ENCODE measurements at places on chromosomes 3 and 15.
A peak's percentile ranks its signal among the peaks of the same experiment; 100 is the strongest.

DNA sequence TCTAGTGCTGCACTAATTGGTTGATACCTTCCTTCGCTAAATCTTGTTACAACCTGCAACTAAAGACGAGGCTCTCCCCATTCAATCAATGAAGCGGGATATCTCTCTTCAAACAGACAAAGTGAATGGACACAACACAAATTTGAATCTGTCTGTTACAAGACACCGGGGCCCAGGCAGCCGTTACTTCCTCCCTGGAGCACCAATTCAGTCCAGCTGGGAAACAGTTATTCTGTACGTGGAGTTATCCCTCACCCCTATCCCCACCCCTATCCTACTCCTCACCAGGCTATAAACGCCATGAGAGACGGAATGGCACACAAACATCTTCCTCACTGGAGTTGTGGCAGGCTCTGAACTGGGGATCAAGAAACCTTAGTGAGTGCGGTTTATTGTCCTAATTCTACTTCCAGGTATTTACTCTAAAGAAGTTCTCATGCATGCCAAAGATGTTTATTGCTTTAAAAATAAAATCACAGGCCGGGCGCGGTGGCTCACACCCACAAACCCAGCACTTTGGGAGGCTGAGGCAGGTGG, 181.8 kb downstream of the FOXP1 start:
- no peak for DNase-seq

DNA sequence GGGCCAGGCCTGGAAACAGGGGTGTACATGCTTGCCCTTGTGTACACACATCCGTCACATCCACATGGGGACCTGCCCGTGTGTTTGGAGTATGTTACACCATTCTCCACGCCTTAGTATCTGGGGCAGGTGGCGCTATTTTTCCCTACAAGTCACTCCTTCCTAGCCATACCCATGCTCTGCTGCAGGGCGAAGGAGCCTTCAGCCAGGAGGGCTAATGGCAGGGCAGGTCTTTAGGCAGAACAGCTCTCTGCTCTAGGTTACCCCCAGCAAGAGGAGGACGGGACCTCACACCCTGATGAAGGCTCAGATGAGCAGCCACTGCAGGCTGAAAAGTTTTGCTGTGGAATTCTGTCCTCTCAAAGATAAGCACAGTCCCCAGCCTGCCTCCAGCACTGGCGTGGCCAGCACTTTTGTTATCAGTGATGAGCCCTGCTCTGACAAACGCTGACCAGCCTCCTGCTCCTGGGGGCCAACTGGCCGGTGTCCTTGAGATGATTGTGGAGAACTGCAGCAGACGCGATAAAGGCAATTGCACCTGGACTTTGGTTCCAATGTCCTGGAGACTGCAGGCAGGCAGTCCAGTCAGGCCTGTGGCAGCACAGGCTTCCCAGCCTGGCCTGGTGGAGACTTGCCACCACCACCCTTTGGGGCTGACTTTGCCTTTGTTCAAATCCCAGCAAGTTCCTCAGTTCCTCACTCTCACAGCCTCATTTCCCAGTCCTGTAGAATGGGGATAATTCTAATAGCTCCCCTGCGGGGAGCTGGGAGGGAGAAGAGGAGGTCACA, 19.8 kb upstream of the PIGZ start:
- DNase-seq: peak; percentile 79

- DNase-seq: no peak
These were observed 1435.2 kb upstream of the CADM2 start for GRCh38 chr3:83523470-83524073.

DNA sequence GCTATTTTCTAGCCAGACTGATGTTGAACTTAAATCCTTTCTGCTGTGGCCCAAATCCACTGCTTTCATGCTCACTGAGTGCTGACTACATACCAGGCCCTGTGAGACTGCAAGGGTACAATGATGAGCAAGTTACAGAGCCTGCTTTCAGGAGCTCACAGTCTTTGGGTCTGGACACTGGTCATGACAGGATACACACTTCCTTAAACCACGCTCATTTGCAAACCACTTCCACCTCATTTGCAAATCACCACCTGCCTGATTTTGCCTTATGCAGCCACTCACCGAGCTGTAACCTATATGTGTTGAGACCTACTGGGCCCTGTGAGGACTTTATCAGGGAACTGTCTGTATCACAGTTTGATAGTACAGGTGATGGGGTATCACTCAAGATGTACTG, 50.2 kb upstream of the LRRC58 start:
- no peak for DNase-seq

DNA sequence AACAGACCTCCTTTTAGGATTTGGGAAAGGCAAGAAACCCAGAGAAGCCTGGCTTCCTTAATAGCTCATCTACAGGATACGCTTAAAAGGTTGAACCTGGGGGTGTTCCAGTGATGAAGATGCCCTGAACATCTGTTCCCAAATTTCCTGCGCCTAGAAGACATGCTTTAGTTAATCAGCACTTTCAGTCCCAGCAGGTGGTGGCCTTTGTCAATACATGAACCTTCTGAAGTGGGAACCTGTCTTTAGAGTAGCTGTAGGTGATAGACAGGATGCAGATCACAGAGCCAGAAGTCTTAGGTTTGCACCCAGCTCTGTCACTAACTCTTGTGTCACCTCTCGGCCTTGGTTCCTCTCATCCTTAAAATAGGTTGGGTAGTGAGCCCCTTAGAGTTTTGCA, 149.7 kb upstream of the SYNPR start:
- no peak for DNase-seq

- DNase-seq: no peak
These were observed 96.6 kb upstream of the LIMD1 start for GRCh38 chr3:45497963-45498362.

DNA sequence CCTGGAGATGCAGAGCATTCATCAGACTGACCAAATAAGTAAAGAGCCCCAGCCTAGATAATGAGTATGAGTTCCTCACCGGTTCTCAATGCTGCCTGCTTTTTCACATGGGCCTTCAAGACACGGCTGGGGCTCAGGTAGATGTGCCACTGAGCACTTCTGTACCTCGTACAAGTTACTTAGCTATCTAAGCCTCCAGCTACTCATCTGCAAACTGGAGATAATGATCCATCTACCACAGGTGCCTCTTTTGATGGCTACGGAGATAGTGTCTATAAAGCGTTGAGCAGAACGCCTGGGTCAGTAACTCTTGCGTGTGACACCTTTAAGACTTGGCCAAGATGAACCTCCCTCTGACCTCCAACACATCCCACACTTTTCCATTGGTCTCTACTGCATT, 56.3 kb downstream of the CCR4 start:
- no peak for DNase-seq

- DNase-seq: no peak
These were observed 252.0 kb downstream of the UBE2E2 start for GRCh38 chr3:23455084-23455483.

- DNase-seq: no peak
These were observed 251.0 kb downstream of the KCNH8 start for GRCh38 chr3:19399356-19399755.

DNA sequence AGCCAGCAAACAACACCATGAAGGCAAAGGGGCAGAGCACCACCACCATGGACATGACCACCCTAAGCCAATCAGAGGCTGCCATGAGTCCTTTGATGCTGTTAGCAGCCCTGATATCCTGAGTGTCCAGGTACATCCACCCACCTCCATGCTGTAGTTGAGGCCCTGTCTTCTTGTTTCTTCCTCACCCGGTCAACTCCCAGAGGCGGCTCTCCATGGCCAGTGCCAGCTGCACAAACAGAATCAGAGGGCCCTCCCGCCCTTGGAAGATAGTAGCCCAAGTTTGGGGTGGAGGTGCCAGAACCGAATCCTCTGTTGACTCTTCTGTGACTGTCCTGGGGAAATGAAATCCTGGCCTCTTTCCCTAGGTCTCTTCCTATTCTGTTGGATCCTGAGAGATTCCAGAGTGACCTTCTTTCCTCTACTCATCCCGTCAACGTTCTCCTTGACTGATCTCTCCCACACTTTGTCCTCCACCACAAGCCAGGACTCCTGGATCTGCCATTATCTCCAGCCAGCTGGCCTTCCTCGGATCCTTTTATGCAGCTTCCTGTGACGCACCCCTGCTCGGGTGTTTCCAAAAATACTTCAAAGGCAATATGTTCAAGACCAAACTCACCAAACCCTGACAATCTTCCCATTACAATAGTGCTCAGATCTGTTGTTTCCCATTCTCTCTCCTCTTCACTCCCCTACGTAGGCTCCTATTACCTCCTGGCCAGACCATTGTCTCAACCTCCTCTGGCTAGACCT, 45.4 kb upstream of the DLG1 start:
- no peak for DNase-seq

DNA sequence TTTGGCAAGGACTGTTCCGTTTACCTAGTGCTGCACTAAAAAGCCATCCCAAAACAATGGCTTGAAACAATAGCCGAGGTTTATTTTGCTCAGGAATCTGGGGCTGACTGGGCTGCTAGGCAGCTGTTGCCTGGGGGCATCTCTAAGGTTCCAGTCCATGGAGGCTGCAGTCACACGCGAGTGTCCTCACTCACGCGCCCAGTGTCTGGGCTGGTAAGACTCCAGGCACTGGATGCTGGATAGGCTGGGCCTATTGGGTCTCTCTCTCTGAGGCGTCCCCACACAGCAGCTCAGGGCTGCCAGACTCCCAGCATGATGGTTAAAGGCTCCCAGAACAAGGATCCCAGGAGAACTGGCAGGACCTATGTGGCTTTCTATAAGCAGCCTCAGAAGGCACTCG, 34.2 kb downstream of the ALS2CL start:
- no peak for DNase-seq

GRCh38 chr15:42344763-42345162, 14.5 kb upstream of the CAPN3 start:
- no peak for DNase-seq

GRCh38 chr15:44289259-44289790, 806 bp downstream of the GOLM2 start:
- DNase-seq: no peak

- DNase-seq: no peak
These were observed 11.7 kb upstream of the RARRES1 start for GRCh38 chr3:158743664-158744566.
